Stomach (tissue), 19 donors: ENCODE measurements at places on chromosomes 11 and 22. TPM values are rescaled to one million over a fixed set of nuclear protein-coding genes. Genes with fewer than 3 reads are reported as not detected.

TPBGL gene
- not detected for polyA plus RNA-seq

TP53I11 gene
- polyA plus RNA-seq = 12.4 TPM

- no peaks in the 10 kb centered on the region for H3K36me3 ChIP-seq
- peak overlapping the region; percentile 52 for H3K27ac ChIP-seq
- H3K27me3 ChIP-seq = no peaks in the 10 kb centered on the region
- peaks cover 8% of the 10 kb centered on the region for H3K4me1 ChIP-seq
Measured at GRCh38 chr11:102138670-102139069, 28.4 kb downstream of the YAP1 start.

DNA sequence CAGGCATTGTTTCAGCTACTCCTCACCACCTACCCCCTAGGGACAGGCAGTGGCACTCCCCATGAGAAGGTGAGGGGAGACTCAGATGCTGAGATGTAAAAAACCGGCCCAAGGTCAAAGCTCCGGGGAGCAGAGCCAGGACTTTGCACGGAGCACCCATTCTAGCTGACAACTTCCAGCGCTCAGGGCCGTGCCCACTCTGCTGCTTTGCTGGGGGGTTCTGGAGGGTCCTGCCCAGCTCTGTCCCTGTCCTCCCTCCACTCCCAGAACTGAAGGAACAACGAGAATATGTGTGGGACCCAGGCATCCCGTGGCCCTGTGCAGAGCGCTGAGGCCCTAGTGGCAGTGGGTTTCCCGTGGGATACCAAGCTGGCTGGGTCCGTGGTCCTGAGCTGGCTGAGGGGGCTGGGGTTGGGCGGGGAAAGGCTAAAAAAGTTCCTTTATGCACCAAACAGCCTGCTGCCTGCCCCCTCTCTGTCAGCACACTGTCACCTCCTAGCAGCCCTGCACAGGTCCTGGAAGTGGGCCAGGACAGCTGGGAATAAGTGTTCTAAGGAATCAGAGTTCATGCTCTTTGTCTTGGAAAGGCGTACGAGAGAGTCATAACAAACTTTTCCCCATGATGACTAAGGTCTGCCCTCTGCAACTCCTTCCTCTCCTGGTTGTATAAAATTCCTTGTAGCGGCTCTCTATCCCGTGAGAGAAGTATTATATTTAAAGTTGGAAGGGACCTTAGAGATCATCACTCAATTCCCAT, 1.9 kb downstream of the MS4A10 start:
- H3K4me1 ChIP-seq = peaks cover 10% of the 10 kb centered on the region
- peak; percentile 53 for DNase-seq
- H3K36me3 ChIP-seq = no peaks in the 10 kb centered on the region
- H3K4me3 ChIP-seq = no peak overlapping the region
- H3K27me3 ChIP-seq = no peaks in the 10 kb centered on the region

DNA sequence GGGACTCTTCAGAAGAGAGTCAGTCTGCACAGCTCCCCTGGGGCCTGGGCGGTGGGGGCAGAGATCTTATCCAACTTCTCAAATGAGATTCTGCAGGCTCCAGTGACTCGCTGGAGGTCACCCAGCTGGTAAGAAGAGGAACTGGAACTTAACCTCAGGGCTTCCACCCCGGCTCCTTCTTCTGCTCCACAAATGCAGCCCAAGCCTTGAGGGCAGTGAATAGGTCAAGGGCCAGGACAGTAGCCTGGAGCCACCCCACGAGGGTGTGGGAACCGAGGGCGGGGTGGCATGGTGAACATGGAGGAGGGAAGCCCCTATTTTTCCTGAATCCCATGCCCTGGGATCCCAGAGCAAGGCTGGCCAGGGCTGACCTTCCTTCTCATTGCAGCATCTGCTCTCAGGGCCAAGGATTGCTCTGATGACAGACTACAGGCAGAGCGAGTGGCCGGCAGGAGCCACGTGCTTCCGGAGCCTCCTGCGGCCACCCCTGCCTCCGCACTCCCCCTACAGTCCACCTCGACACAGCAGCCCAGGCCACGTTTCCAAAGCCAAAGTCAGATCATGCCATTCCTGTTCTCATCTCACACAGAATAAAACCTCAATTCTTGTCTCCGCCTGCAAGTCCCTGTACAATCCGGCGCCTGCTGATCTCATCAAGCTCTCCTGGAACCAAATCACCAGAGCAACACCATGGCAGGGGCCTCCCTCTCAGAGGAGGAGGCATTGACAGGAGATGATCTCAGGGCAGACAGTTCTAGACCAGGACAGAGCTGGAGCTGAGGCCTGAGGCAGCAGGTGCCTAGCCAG, 21.1 kb upstream of the UPK3A start:
- peak; percentile 90 for DNase-seq
- H3K27me3 ChIP-seq = no peaks in the 10 kb centered on the region
- H3K36me3 ChIP-seq = no peaks in the 10 kb centered on the region
- no peak overlapping the region for H3K4me3 ChIP-seq
- H3K27ac ChIP-seq = no peak overlapping the region

DNA sequence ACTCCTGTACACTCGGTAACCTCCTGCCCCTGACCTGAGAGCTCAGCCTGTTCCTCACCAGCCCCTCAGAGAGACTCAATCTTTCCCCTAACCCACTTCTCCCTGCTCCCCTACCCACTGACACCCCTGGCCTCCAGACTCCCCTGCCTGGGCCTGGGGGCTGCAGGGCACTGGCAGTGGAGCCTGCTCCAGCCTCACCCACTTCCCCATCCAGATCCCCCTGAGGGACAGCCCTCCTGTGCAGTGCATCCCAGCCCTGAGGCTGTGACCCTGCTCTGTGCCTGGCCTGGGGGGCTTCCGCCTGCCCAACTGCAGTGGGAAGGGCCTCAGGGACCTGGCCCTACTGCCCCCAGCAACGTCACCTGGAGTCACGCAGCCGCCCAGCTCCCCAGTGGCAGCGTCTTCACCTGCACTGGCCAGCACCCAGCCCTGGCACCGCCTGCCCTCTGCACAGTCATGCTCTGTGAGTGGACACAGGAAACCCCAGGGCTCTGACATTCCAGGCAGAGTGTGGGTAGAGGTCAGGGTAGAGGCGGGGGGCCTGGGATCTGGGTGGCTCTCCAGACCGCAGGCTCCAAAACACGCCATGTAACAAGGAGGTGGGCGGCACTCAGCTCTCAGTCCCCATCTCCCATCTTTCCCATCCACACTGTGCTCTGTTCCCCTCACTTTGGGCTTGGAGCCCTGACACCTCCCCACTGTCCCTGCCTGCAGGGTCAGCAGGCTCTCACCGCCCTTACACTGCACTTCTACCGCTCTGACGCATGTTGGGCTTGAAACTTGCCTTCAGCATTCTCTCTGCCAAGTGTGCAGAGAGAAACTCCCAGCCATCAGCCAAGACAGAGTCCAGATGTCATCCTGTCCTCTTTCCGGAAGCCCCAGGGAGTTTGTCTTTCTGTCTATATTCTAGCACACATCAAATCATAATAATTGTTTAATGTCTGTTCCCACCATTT, 5.1 kb downstream of the VSIG10L2 start:
- peaks cover 32% of the 10 kb centered on the region for H3K4me1 ChIP-seq
- DNase-seq = peak; percentile 92
- no peak overlapping the region for H3K4me3 ChIP-seq

DNA sequence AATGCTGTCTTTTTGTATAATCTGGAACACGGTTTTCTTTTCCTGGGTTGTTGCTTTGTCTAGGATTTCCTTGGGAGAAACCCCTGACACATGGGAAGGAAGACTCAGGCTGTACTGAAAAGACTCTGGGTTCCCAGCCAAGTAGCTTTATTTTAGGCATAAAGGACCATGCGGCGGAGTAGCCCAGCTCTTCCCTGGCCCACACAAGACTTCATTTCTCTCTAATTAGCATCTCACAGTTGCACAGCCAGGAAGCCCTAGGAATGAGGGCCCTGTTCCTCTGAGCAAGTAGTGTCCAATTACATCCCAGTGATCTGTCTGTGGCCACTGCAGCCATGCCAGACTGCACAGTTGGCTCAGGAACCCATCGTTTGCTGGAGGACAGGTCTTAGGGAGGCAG, 319.5 kb downstream of the TENM4 start:
- no peak overlapping the region for H3K4me3 ChIP-seq
- DNase-seq = no peak
- no peaks in the 10 kb centered on the region for H3K27me3 ChIP-seq

DNA sequence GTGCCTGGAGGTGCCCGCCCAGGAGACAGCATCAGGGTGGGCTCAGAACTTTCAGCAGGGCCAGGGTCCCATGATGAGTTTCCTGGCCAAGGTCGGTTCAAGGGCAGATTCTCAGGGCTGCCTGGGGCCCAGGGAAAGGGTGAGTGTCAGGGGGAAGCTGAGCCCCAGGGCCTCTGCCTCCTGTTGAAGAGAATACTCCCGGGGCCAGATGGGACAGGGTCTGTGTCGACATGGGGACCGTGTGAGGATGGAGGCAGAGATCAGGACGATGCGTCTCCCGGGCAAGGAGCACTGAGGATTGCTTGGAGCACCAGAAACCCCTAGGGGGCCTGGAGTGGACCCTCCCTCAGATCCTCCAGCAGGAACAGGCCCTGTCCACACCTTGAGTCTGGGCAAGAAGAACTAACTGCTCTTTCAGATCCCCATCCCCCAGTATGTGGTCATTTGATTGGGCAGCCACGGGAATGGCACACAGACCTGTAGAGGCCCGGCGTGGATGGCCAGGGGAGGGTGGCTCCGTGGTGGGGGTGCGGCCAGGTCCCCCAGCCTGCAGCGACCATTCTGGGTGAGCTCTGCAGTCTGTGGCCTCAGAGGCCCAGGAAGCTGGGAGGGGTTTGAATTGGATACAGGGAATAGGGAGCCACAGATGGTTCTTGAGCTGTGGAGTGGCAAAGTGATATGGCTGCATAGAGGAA, 1078.7 kb downstream of the BRD1 start:
- no peaks in the 10 kb centered on the region for H3K27me3 ChIP-seq
- H3K4me3 ChIP-seq = no peak overlapping the region
- H3K4me1 ChIP-seq = no peaks in the 10 kb centered on the region

GRCh38 chr11:112221274-112221835, 4.9 kb upstream of the PTS start:
- H3K27ac ChIP-seq = peak overlapping the region; percentile 53
- no peaks in the 10 kb centered on the region for H3K27me3 ChIP-seq
- no peak overlapping the region for H3K4me3 ChIP-seq
- no peaks in the 10 kb centered on the region for H3K36me3 ChIP-seq

DNA sequence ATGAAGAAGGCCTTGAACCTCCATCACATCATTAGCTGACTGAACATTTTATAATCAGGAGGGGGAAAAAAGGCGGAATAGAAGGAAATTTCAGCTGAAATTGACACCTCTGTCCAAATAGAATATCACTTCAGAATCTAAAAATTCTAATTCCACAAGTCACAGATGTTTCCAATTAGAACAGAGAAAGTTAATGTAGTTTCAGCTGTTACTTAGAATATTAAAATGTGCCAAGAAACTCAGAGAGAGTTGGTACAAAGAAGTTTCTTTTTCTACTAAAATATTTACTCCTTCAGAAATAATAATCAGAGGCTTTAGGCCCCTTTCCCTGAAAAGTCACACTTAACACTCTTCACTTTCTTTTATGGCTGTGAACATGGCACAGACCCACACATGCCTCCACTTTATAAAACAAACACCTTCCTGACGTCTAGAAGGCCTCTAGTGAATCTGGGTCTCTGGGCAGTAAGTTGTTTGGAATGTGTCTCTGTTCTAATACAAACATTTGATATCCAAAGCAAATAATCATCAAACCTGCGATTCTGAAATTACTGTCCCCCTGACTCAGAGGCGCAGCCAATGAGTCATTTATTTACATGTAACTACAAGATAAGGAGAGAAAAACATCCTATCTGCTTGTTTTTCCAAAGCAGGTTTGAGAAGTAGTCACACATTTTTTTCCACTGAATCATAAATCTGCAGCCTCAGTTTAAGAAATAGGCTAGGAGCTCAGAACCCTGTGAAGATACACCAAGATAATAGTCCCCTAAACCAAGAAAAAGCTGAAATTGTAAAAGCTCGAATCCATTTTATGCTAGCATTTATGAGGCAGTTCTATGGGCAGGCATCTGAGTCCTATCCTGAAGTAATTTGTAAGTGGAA, 148.4 kb downstream of the ME3 start:
- peak; percentile 39 for DNase-seq
- H3K27ac ChIP-seq = no peak overlapping the region
- H3K36me3 ChIP-seq = no peaks in the 10 kb centered on the region

- H3K4me1 ChIP-seq = peaks cover 42% of the 10 kb centered on the region
- H3K27me3 ChIP-seq = no peaks in the 10 kb centered on the region
- H3K4me3 ChIP-seq = peak overlapping the region; percentile 74
- peaks cover 19% of the 10 kb centered on the region for H3K36me3 ChIP-seq
- peak overlapping the region; percentile 93 for H3K27ac ChIP-seq
Measured at GRCh38 chr11:72433455-72434036, 785 bp downstream of the CLPB start.

DNA sequence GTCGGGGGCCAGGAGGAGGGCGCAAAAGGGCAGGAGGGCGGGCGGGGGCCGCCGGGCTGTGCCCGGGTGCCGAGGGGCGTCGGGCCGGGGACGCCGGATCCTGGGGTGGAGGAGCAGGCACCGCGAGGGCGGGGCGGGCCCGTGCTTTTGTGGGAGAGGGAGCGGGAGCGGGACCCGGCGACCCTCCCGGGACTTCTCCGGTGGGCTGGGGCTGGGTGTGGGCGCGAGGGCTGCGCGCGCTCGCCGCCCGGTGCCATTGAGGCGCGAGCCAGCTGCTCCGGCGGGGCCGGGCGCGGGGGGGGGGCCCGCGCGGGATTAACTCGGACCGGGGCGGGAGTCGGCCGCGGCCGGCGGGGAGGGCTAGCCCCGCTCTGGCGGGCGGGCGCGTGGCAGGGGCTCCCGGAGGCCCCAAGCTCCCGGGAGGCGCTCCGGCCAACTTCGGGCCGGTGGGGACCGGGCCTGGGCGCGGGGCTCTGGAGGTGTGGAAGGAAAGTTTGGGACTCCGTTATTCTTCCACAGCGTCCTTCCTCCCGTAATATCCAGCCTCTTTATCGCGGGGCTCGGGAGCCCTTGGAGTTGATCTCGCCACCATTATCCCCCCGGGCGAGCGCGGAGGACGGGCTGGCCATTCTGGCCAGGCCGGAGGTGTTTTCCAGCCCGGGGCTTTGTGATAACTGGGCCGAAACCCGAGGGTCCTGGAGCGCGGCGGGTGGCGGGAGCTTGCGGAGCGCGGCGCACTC, 936 bp downstream of the CECR2 start:
- H3K27ac ChIP-seq = peak overlapping the region; percentile 65
- H3K36me3 ChIP-seq = no peaks in the 10 kb centered on the region
- H3K27me3 ChIP-seq = peaks cover 92% of the 10 kb centered on the region

DNA sequence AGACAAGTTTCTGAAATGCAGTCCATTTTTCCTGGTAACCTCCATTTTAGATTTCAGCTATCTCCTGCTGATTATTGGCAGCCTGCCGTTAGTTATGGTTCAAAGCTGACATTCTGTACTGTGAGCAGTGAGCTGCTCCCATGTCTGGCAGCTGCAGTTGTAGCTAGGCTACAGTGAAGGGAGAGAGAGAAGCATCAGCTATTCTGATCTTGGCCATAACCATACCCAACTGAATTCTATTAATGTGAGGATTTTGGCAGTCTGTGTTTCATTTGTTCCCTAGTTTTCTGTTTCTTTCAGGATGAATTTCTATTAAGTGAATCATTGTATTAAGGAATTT, 33.4 kb downstream of the SIK2 start:
- H3K4me3 ChIP-seq = no peak overlapping the region
- H3K4me1 ChIP-seq = peaks cover 20% of the 10 kb centered on the region
- no peak for DNase-seq
- H3K36me3 ChIP-seq = no peaks in the 10 kb centered on the region
- H3K27ac ChIP-seq = peak overlapping the region; percentile 63
